HTR-8/SVneo (cell line): ENCODE measurements at places on chromosomes 6 and 20.

DNA sequence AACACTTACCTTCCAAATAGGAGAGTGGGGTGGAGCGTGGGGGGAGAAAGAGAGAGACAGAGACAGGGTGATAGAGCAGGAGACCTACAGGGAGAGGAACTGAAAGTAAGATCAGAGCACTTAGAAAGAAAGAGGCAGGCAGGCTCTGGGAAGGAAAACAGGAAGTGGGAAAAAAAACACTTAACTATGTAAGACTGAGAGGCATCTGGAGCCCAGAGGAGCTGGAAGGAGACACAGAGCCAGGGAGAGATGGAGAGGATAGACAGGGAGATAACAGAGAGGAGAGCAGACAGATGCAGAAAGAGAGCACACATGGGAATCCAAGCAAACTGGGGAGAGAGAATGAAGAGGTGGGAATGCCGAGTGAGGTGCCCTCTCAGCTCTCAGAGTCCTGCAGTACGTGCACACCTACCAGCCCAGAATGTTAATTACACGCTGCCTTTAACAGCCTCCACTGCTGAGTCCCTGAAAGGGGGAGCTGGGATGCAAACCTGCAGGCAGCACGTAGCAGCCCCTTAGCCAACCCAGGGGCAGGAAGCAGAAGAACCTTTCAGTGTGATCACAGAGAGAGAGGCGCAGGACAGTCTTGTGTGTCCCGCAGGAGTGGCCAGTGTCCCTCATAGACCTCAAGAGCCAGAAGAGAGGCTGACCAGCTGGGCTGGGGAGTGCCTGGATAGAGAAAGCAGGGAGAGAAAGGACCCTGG, 132.7 kb upstream of the LRFN2 start:
- peak; percentile 39 for DNase-seq

DNA sequence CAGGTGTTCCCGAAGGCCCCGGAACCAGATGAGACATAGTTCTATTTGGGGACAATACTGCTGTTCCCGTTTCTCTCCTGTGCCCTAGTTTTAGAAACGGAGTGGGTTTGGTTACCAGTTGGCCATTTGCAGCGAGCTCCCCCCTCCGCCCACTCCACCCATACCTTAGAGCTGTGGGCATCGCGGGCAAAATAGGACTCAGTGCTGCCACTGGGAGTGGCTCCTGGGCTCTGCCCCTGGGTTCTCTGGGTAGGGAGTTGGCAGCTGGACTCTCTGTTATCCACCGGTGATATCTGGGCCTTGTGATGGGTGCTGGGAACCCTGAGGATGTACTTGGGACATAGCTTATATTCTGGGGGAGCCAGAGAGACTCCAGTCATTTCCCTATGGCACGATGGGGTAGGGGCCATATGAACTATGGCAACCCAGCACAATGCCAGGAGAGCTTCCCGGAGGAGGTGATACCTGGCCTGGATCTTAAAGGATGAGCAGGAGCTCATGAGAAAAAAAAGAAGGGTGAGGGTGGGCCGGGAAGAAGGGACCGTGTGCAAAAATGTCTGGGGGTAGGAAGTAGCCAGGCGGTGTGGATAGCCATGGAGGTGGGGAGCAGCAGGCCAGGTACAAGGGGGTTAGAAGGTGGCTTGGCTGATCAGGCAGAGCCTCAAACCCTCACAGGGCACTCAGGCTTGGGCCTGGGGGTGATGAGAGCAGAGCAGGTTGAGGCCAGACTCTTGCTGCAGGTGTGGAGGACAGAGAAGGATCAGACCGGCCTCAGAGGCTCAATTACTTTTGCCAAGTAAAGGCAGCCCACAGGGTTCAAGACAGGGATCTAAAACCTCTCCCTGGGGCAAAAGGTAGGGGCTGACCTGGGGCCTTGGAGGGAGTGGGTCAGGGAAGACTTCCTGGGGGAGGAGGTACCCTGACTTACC, 9.6 kb downstream of the SRC start:
- DNase-seq, result no peak

- DNase-seq, result no peak
Observed at GRCh38 chr6:119280080-119280479, 69.5 kb downstream of the MAN1A1 start.

- DNase-seq, result no peak
Observed at GRCh38 chr6:163175301-163175700, 239.2 kb upstream of the QKI start.

GRCh38 chr20:45833883-45834796, 541 bp downstream of the SNX21 start:
- DNase-seq, result peak; percentile 97

- DNase-seq, result no peak
Observed at GRCh38 chr20:58099956-58100730, 128.3 kb downstream of the ANKRD60 start.

DNA sequence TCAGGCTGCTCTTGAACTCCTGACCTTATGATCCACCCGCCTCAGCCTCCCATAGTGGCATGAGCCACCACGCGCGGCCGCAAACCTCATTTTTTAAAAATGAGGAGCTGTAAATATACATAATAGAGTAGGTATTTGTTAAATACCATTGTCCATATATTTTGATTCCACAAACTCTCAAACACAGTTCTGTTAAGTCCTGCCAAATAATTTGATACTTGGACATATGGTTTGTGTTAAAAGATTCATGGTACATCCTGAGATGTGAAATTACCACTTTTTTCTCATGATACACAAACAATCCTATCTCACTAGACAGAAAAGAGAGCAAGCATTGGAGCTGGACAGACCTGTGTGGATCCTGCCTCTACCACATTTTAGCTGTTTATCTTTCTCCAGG, 334.1 kb upstream of the KCNQ5 start:
- DNase-seq, result no peak

DNA sequence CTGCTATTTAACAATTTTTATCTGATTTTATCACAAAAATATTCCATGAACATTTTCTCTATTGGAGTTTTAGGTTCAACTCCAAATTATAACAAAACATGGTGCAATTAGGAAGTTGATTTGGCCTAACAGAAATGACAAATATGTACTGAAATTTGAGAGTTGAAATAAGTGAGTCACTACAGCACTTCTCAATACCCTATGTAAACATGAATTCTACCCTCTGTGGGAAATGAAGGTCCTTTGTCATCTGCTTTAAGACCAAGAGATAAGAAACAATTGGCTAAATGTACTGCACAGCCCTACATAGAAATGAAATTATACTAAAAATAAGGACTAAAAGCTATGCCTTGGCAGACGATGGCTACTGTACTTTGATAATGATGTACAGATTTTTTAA, 86.2 kb upstream of the BEND6 start:
- peak; percentile 66 for DNase-seq

DNA sequence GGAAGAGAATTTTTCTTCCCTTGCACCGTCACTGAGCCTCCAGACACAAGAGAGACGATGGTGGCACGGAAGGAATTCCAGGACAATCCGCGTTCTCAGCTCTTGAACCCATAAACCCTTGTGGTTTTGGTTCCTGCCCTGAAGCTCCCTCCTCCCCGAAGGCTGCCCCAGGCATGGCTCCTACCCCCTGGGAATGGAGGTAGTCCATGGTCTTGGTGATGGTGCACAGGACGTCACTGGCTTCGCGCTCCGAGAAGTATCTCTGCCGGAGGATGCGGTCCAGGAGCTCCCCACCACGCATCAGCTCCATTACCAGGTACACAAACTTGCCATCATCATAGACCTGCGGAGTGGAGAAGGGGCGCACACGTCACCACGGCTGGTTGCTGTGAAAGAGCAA, 47.5 kb upstream of the MPC1 start:
- no peak for DNase-seq

GRCh38 chr20:56513161-56514150, 11.1 kb upstream of the FAM209A start:
- DNase-seq, result no peak
